ENCODE measurements at places on chromosomes 6 and 20. TPM values are rescaled to one million over a fixed set of nuclear protein-coding genes. Genes with fewer than 3 reads are reported as not detected.
A peak's percentile ranks its signal among the peaks of the same experiment; 100 is the strongest.

- no peaks in the 10 kb centered on the region for H3K4me1 ChIP-seq
- H3K27ac ChIP-seq: no peak overlapping the region
- H3K4me3 ChIP-seq: no peak overlapping the region
- DNase-seq: no peak
- peaks cover 4% of the 10 kb centered on the region for H3K27me3 ChIP-seq
Observed at GRCh38 chr20:61024390-61024789, 227.7 kb upstream of the CDH4 start.

- H3K36me3 ChIP-seq: peaks cover 80% of the 10 kb centered on the region
- no peak for DNase-seq
- no peak overlapping the region for H3K27ac ChIP-seq
- no peaks in the 10 kb centered on the region for H3K27me3 ChIP-seq
- H3K4me3 ChIP-seq: no peak overlapping the region
- H3K4me1 ChIP-seq: no peaks in the 10 kb centered on the region
Observed at GRCh38 chr6:138323821-138324220, 53.9 kb upstream of the SMIM28 start.

DNA sequence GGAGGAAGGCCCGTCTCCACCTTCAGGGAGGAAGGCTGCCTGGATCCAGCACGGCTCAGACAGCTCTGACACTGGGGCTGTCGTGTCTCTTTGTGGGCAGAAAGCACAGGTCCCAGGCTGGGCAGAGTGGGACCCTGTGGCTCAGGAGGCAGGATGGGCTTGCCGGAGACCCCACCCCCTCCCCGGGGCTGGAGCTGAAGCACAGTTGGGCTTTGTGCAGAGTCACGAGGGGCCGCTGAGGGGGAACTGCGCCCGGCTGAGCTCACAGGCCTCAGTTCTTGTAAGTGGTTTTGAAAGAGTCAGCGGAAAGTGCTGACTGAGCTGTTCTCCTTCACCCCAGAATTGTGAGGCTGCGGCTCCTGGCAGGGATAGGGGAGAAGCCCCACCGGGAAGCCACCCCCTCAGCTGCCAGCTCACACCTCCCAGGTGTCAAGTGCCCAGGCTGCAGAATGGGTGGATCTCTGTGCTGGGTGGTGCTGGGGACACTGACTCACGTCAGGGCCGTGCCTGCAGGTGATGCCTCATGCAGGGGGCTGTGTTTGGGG lies 145.5 kb upstream of the RNF24 start:
- H3K36me3 ChIP-seq: no peaks in the 10 kb centered on the region
- no peak for DNase-seq
- no peaks in the 10 kb centered on the region for H3K27me3 ChIP-seq
- no peak overlapping the region for H3K4me3 ChIP-seq

GRCh38 chr6:127811900-127812570 lies 88.8 kb downstream of the THEMIS start:
- no peaks in the 10 kb centered on the region for H3K36me3 ChIP-seq

DNA sequence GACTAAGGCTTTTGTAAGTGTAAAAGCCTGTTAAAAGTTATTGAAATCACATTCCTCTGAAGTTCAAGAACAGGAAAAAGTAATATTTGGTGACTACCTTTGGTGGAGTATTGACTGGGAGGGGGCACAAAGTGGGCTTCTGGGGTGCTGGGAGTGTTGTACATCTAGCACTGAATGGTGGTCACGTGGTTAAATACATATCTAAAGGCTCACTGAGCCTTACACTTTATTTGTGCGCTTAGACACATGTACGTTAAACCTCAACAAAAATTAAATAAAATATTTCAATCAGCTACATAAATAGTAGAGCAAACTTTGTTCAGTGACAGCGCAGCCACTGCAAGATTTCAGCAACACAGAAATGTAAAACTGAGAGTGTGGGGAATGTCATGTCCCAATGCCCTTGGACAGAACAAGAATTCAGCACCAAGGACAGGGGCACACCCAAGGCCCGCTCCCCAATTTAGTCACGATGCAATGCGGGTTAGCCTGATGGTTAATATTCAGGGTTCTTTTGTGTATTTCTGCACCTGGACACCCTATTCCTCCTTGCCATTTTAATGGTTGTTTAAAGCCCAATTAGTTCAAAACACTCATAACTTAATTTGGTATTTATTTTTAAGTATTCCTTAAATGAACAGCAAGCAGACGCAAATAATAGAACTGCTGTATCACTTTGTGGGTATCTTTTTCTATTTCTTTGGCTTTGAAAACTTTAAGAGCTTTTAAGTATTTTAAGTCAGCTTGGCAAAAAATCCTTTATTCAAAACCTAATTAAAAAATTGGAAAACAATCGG lies 37.4 kb downstream of the ANGPT4 start:
- DNase-seq: peak; percentile 68
- H3K27me3 ChIP-seq: peaks cover 24% of the 10 kb centered on the region
- no peak overlapping the region for H3K27ac ChIP-seq
- no peaks in the 10 kb centered on the region for H3K36me3 ChIP-seq
- no peaks in the 10 kb centered on the region for H3K4me1 ChIP-seq
- H3K4me3 ChIP-seq: no peak overlapping the region

DNA sequence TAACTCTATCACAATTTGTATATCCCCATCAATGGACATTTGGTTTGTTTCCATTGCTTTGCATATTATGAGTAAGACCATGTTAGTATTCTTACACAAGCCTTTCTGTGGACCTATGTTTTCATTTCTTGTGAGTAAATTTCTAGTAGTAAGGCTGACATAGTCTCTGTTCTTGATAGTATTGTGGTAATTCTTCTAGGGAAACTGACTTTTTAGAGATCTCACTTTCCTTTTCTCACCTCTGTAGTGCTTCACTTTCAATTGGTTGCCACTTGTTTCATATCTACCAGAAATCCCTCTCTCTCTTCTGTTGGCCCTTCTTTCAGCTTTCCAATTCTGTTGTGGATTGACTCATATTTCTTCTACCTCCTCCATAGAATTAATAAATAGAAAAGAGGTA lies 8.5 kb downstream of the ISM1 start:
- no peaks in the 10 kb centered on the region for H3K36me3 ChIP-seq
- H3K4me3 ChIP-seq: no peak overlapping the region
- no peaks in the 10 kb centered on the region for H3K27me3 ChIP-seq
- DNase-seq: no peak
- no peak overlapping the region for H3K27ac ChIP-seq
- no peaks in the 10 kb centered on the region for H3K4me1 ChIP-seq

DNA sequence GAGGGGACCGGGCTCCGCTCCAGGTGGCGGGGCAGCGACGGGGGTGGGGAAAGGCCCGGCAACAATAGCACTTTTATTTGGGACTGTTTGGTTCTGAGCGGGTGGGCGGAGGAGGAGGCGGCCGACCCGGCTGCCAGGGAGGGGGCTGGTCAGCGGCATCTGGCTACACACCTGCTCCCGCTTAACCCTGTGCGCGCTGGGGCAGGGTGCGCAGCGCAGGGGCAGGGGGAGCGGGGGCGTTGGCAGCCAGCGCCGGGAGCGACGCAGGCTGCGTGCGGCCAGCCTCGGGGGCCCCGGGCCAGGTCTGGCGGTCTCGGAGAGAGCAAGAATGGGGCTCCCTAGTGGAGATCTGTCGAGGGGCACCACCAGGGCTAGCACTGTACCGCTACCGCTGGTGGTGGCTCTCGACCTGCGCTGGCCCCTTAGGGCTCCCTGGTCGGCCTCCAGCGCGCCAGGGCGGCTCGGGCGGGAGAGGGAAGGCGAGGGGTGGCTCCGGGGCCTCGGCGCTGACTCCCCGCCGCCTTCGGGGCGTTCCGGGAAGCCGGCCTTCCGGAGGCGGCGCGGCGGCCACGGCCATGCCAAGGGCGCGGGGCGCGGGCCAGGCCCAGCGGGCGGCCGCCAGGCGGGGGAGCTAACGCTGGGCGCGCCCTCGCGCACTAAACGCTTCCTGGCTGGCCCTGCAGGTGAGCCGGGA lies 92.4 kb downstream of the NCR2 start:
- H3K27me3 ChIP-seq: no peaks in the 10 kb centered on the region
- no peaks in the 10 kb centered on the region for H3K36me3 ChIP-seq
- DNase-seq: peak; percentile 91
- peaks cover 59% of the 10 kb centered on the region for H3K4me1 ChIP-seq

DNA sequence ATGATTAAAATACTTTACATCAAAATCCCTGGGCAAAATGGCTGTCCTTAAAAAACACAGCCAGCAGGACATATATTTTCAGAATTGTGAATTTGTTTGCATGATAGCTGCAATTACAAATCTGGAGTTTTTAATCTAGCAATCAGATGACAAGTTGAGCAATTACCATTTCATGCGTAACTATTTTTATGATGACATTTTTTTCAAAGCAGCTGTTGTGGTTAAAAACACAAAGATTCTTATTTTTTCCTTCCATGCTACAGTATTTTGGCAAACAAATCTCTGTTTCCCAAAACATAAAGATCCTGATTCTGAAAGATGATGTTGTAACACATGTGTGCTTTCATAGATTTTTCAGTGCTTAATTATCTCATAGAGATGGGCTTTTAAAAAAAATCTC lies 90.2 kb downstream of the PHACTR1 start:
- no peaks in the 10 kb centered on the region for H3K36me3 ChIP-seq
- no peaks in the 10 kb centered on the region for H3K4me1 ChIP-seq
- H3K27me3 ChIP-seq: no peaks in the 10 kb centered on the region

- no peaks in the 10 kb centered on the region for H3K36me3 ChIP-seq
- peak; percentile 38 for DNase-seq
- H3K4me3 ChIP-seq: no peak overlapping the region
- H3K27ac ChIP-seq: no peak overlapping the region
- H3K27me3 ChIP-seq: no peaks in the 10 kb centered on the region
Observed at GRCh38 chr6:77740380-77740779, 87.5 kb downstream of the MEI4 start.

DNA sequence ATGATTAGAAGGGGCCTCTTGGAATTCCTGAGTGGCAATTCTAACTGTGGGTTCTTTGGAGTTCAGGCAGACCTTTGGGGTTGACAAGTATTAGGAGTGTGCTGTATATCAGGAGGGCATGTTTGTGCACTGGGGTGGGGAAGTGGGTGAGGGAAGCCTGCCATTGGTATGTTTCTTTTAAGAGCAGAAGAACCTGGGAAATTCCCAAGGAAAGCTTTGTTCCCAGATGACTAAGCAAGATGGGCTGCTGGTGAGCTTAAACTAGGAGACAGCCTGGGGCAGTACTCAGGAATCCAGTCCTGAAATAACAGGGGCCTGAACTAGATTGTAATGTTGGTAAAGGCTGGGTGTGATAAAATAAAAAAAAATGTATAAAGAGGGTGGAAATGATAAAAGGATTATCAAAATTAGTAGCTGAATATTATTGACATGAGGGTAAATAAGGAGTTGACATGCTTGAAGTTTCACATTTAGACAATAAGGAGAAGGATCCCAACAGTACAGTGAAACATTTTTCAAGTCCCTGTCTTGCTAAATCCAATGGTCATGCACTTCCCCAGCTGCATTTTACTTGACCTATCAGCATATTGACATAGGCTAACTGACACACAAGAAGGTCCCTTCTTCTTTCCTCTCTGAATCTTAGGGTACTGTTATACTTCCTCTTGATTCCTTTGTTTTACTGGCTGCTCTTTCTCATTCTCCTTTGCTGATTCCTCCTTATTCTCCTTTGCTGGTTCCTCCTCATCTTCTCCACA lies 18.4 kb upstream of the IFNGR1 start:
- H3K4me1 ChIP-seq: peaks cover 26% of the 10 kb centered on the region
- peak overlapping the region; percentile 70 for H3K27ac ChIP-seq
- no peaks in the 10 kb centered on the region for H3K27me3 ChIP-seq
- DNase-seq: no peak

DNA sequence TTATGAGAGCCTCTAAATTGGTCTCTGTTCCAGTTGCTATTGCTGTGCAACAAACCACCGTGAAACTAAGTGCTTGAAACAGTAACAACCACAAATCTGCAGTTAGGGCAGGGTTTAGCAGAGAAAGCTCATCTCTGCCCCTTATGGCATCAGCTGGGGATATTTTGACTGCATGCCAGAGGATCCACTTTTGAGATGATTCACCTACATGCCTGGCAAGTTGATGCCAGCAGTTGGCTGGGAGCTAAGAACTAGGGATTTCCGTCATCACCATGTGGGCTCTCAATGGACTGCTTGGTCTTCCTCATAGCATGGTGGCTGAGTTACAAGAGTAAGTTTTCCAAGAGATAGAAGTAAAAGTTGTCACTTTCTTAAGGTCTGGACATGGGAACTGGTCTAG lies 35.1 kb downstream of the PLCB4 start:
- no peak overlapping the region for H3K4me3 ChIP-seq
- no peaks in the 10 kb centered on the region for H3K27me3 ChIP-seq
- no peak overlapping the region for H3K27ac ChIP-seq
- no peak for DNase-seq
- H3K36me3 ChIP-seq: no peaks in the 10 kb centered on the region

DNA sequence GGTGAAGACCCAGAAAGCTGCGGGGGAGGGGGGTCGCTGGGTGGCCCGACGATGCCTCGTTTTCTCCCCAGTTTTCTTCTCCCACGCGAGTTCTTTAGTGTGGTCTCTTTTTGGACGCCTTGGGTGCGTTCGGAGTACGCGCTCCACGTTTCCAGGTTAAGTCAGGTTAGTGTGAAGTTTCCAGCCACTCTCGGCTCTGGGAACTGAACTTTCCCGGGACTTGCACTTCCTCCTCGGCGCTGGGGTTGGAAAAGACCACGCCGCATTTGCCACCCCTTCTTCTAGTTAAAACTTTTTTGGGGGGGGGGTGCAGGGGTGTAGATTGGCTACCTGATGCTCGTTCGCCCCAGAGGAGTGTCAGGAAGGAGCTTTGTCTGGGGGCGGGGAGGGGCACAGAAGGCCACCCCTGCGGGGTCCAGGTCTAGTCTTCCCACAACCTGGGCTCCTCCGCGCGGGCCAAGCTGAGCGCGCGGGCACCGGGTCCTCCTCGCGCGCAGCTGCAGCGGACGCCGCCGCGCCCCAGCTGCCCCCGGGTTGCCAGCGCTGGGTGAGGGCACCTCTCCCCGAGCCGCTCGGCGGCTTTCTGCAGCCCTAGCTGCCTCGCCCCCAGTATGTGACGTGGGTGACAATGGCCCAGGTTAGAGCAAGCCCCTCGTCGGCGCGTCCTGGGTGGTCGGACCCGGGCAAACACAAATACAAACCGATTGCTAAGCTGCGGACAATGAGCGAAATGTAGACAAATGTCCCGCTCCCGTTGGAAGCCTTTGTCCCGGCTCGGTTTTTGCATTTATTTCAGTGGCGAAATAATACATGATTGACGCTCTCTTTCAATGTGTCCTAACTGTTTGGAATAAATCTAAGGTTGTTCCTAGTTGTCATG lies 1.7 kb upstream of the NKX2-2 start:
- no peak overlapping the region for H3K27ac ChIP-seq
- peaks cover 57% of the 10 kb centered on the region for H3K27me3 ChIP-seq
- DNase-seq: peak; percentile 10
- peaks cover 57% of the 10 kb centered on the region for H3K4me1 ChIP-seq
- H3K4me3 ChIP-seq: peak overlapping the region; percentile 39

Gene HELZ2
- total RNA-seq: 32.9 TPM

Gene FARS2
- 47.8 TPM for total RNA-seq

Gene NPEPL1
- total RNA-seq: 128 TPM

Gene CHD6
- 57.2 TPM for total RNA-seq

Gene MROH8
- total RNA-seq: 0.45 TPM

Gene SPATS1
- total RNA-seq: not detected

Gene CLPSL2
- not detected for total RNA-seq

Gene PHACTR3
- total RNA-seq: not detected

All from stomach (tissue), 19 donors.